Heart right ventricle (tissue), 16 donors: ENCODE measurements at places on chromosomes 7 and 10. TPM values are rescaled to one million over a fixed set of nuclear protein-coding genes. Genes with fewer than 3 reads are reported as not detected.

The RGR gene
- total RNA-seq = 0.98 TPM

DNA sequence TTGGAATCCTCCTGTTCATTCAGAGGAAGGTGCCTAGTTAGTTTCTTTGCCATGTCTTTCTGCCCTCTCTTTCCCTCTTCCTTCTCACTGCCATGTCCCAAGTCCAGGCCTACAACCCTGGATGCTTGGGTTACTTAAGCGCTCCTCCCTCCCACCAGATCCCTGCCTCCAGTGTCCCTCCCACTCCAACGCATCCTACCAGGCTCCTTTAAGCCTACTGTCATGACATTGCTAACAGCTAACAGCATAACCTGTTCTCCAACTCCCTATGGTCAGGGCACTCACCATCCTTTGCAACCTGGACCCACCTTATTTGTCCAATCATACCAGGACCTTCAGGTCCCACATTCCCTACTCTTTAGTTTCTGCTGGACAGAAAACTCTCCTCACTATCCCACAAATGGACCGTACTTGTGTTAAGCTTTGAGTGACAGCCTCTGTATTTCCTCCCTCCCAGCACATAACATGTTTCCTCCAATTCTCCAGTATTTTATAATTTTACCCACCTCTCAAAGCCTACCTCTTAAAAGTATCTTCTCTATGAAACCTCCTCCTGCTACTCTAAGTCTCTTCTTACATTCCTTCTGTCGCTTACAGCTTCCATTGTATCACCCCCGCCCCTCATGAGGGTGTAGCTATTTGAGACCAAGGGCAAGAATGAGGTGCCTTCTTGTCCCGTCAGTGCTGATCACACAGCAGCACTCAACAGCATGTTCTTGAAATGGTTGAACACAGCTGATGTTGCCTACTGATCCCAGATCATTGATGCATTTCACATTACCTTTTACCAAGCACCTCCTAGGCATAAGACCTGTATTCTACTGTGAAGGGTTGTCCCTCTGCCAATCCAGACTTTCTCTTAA, 1.7 kb downstream of the BLNK start:
- no peak for DNase-seq

DNA sequence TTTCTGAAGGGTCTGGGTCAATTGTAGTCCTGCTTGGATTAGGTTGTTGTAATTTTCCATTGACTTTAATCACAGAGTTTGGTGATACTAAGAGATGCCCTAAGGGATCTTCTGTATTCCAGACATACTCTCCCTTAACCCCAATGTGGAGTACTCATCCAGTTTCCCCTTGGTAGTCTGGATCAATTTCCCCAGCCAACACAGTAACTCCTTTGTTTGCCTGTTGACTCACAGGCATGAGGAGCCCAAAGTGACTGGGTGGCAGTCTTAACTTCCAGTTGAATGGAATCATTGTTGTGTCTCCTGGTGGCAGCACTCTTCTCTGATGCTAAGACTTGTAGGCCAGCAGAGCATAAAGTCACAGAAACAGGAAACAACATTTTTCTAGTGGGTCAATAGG, 41.5 kb upstream of the PIK3CG start:
- DNase-seq = no peak

DNA sequence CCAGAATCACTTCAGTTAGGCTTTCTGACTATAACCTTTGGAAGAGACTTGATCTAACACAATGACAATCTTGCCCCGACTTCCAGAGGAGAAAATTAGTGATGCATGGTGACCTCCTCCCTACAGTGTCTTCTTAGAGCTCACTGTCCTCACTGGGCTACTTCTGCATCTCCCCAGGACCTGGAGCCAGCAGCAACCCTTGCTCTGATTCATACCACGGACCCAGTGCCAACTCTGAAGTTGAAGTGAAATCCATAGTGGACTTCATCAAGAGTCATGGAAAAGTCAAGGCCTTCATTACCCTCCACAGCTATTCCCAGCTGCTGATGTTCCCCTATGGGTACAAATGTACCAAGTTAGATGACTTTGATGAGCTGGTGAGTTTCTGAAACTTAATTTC, 12.6 kb downstream of the CPA2 start:
- DNase-seq = no peak

DNA sequence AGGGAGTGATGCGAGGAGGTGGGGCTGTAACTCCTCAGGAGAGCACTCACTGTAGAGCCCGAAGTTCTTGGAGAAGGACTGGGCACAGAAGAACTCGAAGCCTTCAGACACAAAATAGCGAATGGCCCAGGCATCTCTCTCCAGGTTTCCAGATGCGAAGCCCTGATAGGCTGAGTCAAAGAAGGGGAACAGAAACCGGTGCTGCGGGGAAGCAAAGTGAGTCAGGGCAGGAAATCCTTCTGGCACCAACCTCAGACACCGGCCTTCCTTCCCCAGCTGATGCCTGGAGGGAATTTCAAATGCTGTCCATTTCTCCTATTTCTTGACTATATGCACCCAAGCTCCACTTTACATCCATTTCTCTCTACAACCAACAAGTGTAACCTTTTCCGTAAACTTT, 26.8 kb downstream of the GOT1 start:
- no peak for DNase-seq

DNA sequence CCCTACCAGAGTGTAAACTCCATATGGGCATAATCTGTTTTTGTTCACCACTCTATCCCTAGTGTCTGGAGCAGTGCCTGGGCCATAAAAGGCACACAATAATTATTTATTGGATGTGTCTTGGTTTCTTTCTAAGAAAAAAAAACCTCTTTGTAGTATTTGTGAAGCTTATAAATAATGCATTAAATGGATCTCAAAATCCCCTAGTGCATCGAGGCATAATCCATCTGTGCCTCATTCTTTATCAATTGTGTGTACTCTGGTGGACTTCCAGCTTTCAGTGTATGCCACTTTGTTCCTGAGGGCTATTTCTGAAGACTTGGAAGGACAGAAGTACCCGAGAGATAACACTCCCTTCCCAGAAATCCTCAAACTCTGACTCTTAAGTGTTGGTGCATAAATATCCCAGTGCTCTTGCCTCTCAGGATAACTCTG, 255.0 kb upstream of the PHYHIPL start:
- no peak for DNase-seq
